ENCODE measurements at places on chromosomes 12 and 14. TPM values are rescaled to one million over a fixed set of nuclear protein-coding genes. Genes with fewer than 3 reads are reported as not detected.

WSCD2 gene
- not detected for total RNA-seq

CFL2 gene
- 112 TPM for total RNA-seq

SMAGP gene
- 24.6 TPM for total RNA-seq

ACYP1 gene
- total RNA-seq, result 27.5 TPM

CLEC12A gene
- total RNA-seq, result not detected

BEGAIN gene
- total RNA-seq, result 6.5 TPM

MGST1 gene
- total RNA-seq, result 731 TPM

CCDC175 gene
- total RNA-seq, result not detected

ENDOU gene
- total RNA-seq, result not detected
